Hematopoietic multipotent progenitor cell treated with erythropoietin and hydrocortisone succinate and interleukin-3 and kit ligand, for 8 days (in vitro differentiated cells): ENCODE measurements at places on chromosomes 2 and 18.

DNA sequence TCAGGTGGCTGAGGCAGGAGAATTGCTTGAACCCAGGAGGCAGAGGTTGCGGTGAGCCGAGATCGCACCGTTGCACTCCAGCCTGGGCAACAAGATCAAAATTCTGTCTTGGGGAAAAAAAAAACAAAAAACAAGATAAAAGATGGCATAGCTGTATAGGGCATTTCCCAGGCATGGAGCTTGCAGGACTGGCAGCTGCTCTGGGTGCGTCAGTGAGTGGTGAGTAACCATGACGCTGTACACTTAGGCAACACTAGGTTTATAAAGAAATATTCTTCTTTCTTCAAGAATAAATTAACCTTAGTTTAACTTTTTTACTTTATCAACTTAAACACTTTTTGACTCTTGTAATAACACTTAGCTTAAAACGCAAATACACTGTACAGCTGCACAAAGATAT, 15.4 kb downstream of the TGOLN2 start:
- DNase-seq: no peak

DNA sequence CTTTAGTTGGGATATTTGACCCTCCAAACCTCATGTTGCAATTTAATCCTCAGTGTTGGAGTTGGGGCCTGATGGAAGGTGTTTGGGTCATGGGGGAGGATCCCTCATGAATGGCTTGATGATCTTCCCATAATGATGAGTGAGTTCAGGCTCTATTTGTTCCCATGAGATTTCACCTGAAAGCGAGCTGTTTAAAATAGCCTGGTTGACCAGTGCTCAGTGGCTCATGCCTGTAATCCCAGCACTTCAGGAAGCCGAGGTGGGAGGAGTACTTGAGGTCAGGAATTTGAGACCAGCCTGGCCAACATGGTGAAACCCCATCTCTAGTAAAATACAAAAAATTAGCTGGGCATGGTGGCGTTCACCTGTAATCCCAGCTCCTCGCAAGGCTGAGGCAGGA, 14.9 kb upstream of the PSME4 start:
- DNase-seq: no peak

DNA sequence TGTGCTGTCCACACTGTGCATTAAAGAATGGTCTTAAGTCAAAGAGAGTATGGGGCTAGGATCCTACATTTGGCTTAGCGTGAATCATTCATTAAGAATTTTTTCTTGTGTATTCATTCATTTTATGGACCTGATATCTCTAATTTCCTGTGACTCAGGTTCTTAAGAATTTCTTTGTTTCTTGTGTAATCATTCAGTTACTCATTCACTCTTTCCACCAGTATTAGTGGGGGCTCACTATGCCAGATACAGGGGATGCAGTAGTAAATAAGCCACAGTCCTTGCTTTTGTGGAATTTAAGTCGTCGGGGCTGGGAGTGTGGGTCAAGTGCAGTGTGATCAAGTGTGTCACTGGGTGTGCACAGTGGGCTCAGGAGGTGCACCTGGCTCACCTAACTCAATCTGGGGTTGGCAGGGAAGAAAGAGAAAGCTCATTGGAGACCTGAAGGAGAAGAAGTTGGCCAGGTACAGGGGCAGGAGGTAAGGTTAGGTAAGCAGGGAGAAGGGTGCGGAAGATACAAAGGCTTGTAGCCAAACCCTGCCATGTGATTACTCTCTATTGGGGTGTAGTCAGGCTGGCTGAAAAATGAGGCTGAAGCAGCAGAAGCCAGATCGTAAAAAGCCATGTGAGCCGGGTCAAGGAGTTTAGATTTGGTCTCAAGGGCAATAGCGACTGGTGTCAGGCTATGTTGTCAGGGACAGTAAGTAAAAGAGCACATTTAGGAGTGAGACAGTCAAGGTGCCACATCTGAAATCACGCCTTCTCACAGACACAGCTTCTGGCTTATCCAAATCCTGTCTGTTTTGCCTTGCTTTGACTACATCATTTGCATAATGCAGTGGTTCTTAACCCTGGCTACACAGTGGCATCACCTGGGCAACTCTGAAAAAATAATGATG, 67.2 kb downstream of the KCTD1 start:
- DNase-seq: no peak

GRCh38 chr2:67437114-67437513, 40.0 kb downstream of the ETAA1 start:
- DNase-seq: no peak

DNA sequence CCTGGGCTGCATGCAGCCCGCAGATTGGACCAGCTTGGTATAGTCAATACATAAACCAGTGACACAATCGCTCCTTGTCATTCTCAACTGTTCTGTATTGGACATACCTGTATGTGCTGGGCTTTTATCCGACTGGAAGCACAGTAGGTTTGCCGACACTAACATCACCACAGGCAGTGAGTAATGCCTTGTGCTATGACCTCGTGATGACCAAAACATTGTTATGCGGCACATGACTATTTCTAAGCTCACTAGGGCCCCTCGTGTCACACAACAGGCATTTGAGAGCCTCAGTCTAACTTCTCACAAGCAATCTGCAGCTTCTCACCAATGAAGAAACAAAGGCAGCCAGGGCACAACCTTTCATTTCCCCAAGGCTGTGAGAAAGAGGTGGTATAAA, 320.8 kb downstream of the AFF3 start:
- DNase-seq: no peak

DNA sequence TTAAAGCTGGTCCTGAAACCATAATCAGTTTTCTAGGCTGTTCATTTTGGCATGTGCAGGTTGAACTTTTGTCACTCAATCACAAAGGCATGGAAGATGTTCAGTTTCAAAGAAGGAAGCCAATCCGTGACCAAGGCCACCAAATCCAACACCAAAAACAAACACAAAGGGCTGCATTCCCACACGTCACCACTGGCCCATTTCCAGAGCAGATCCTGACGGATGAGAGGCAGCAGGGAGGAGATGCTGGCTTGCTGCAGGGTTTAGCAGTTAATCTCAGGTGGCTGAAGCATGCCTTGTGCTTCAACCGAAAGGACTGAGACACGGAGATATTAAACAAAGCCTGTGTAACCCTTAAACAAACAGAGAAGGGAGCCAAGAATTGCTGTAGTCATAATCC, 191.9 kb upstream of the CTAGE1 start:
- DNase-seq: no peak

- DNase-seq: no peak
Observed at GRCh38 chr18:69998523-69998987, 50.9 kb upstream of the CD226 start.

DNA sequence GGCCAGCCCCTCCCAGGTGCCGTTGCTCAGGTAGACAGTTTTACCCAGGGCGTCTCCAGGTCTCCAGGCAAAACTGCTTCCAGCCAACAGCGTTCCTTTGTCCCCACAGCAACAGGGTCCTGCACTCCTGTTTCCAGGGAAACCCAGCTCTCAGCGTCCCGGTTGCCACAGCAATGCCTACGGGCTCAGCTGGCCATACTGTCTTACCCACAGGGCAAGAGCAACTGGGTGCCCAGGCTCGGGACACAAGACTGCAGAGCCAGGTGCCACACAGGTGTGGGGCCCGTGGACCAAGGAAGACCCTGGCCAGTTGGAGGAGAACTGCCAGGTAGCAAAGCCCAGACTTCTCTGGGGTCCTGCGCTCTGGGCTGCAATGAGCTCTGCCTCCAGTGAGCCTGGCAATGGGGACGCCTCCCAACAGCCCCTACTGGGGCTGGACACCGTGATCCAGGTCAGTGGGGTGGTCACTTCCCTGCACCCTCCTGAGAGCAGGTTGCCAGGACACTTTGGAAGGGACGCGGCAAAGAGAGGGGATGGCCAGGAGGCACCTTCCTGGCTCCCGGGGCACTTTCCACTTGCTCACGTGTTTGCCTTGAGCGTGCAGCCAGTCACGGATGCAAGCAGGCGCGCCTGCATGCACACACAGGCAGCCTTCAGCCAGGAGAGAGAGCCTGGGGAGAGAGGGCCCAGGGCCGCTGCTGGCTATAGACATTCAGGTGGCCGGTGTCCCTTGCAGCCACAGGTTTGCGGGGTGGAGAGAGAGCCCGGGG, at the start of gene CROCC2:
TSS of gene CROCC2 (plus strand) at position 196 of the 770 bp plus-strand sequence. CDS start at position 374, 178 bp downstream.
- no peak for DNase-seq

DNA sequence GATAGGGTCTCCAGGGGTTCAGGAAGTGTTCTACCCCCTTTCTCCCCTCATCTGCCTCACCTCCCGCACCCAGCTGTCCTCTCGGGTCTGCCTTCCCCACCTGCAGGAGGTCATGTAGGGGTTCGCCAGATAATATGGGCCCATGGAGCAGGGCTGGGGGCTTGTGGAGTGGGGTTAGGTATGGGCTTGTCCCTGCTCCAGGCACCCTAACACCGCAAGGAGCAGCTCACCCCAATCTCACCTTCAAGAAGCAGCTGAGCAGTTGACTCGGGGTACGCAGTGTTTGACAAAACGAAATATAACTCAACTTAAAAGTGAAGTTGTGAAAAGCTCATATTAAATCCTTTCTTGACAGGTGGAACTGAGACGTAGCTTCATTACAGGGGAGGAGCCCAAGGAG, 99.6 kb downstream of the CTIF start:
- DNase-seq: no peak

GRCh38 chr2:237432484-237433092, 18.6 kb upstream of the COL6A3 start:
- DNase-seq: no peak

GRCh38 chr2:186068139-186068801, 329.7 kb downstream of the FSIP2 start:
- DNase-seq: no peak

DNA sequence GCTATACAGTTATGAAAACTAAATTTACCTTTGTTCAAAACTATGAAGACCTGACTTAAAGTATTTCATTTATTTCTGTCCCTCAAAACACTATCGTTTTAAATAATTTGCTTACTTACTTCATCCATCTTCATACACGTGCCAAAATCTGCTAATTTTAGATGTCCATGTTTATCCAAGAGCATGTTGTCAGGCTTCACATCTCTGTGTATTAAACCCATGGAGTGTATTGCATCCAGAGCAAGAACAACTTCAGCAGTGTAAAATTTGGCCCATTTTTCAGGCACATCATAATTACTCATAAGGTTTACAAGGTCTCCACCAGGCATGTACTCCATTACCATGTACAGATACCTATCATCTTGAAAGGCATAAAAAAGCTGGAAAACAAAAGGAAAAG, 80.3 kb downstream of the SLC66A3 start:
- DNase-seq: no peak

DNA sequence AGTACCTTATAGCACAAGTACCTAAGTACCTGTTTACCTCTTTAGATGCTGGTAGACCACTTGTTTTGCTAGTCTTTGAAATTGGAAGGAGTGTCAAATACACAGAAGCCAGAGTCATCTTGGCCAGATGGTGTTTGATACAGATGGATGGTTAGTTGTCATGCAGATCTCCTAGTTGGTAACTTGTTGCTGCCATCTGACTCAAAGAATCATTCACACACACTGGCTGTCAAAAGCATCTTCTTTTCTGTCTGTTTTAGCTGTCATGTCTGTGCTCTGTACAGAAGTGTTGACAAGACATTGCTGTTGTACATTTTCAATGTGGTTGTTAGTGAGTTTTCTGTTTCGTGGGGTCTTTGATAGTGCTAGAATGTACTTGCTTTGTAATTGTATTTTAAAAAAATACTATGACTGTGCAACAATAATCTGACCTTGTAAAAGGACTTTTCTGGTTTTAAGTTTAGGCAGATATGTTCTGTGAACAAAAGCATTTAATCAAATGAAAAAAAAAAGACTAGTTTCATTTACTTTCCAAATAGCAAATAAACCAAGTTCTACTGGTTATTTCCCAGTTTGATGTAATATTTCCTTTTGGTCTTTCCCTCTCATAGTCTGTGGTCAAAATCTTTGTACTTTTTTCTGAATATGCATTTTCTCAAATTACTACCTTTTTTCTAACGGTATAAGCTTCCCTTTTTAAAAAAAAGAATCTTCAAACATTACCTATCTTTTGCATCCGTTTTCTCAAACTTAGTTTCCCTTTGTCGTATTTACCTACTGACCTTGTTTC, 39.9 kb downstream of the TANK start:
- DNase-seq: no peak

DNA sequence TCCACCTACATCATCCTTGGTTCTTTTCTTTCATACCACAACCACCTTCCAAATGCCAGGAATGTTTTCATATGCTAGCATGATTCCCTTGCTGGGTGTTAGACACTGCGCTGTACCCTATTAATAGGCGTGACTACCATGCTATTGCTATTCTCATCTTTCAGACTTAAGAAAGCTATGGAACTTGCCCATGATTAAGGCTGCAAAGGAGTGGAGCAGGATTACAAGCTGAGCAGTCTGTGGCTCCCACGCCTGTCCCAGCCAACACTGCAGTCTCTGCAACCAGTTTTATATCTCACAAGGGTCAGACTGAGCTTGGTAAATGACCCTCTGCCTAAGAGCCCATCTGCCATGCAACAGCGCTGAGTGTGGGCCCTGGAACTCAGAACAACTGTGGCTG, 285.7 kb upstream of the POU3F3 start:
- no peak for DNase-seq

DNA sequence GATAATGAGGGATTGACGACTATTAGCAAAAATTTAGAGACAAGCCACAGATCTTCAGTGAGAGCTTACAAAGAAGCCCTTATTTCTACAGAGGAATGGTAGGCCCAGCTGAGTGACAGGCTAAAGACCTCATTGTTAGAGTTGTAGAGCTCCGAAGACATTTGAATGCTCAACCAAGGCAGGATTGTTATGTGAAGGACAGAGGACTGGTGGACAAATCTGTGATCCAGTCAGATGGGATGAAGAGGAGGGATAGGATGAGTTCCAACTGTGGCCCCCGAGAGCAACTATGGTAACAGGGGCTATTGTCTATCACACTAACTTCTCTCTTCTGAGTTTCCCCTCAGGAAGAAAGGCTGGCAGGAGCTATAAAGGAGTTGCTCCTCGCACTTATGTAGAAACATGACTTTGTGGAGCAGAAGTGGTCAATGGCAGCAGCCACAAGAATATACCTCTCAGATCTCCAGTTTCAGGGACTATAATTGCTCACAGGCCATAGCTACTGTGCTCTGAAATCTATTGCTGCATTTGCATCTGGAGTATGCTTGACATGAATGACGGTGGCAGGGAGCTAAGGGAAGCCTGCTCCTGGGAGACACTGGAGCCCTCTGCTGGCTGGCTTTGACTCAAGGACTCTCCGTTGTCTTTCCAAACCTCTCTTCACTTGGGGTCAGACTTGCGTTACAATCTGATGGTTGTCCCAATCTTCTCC, 50.3 kb upstream of the GREB1L start:
- DNase-seq: peak; percentile 45

- DNase-seq: no peak
Observed at GRCh38 chr2:12211326-12212175, 465.1 kb downstream of the LPIN1 start.

DNA sequence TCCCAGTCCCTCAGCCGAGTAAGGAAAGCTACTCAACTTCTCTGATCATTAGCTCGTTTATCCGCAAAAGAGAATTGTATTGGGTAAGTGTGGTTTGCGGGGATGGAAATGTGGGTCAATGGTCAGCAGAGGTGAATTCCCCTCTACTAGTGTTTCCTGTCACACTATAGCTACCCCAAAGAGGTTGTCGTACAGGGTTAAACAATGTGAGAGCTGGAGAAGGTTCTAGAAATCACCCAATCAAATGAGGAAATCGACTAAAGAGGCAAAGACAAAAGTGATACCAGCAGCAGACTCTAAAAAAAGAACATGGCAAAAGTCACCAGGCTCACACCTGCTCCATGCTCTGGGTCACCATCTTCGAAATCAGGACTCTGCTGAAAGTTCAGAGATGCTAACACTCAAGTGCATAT, 144.7 kb upstream of the ITGA4 start:
- no peak for DNase-seq

- no peak for DNase-seq
Observed at GRCh38 chr18:34821669-34822210, 111.6 kb downstream of the DTNA start.
